ENCODE measurements at places on chromosomes 7 and 10.
A peak's percentile ranks its signal among the peaks of the same experiment; 100 is the strongest.

- DNase-seq, result no peak
Measured at GRCh38 chr7:33604056-33604455, 301.3 kb upstream of the BMPER start.

GRCh38 chr7:122304996-122305421 is 459 bp upstream of the FEZF1 start:
- no peak for DNase-seq

GRCh38 chr10:133212853-133213494 is 17.0 kb upstream of the UTF1 start:
- no peak for DNase-seq

DNA sequence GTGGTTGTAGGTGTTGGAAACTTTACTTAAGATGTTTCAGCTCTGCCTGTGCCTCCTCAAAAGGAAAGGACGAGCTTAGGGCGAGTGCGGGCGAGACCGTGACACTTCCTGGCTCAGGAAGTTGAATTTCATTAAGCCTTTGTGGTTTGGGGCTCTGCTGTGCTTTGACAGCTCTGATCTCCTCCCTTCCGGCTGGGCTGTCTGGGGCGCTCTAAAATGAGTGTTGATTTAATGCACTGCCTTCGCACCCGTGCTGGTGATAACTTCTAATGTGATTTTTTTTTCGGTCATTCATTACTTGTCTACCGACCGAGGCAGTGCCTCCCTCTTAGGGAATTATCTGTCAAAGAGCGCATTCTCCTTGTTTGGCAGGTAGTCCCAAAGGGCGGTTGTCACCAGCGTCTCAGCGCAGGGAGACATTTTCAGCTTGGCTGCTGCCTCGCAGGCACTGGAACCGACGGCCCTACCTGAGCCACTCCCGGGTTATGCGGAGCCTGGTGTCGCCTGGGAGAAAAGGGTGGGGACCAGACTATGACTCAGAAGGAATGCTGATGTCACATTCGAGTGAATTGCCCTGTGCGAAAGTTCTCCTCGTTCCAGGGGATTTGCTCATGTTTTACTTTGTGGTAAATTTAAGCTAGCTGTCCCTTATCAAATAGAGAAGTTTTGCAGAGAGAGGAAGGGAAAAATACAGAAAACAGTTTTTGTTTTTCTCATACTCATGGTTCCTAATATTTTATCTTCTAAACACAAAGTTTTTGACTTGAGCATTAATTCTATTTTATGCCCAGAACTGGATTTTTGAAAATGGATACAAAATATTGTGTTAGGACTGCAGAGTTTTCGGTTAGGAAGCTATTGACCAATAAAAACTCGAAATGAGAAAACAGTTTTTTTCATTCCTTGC is 920 bp downstream of the TES start:
- DNase-seq, result peak; percentile 92

GRCh38 chr10:82310839-82311238 is 435.8 kb downstream of the NRG3 start:
- peak; percentile 1 for DNase-seq

DNA sequence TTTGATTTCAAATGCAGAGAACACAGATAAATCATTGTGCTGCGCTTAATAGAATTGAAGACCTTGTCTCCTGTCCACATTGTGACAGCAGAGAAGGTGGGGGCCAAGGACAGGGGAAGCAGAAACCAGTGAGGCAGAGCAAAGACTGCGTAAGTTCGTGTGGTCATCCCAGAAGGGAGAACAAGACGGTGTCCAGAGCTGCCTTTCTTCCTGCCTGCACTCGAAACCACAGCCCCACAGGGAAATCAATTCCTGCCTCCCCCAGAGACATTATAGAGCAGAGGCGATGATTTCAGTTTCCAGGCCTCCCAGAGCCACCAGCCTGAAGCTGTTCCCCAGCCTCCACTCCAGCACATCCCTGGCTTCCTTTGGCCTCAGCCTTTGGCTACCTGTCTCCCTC is 39.7 kb upstream of the UCN3 start:
- no peak for DNase-seq

- no peak for DNase-seq
Measured at GRCh38 chr10:12027539-12027938, 15.1 kb downstream of the UPF2 start.

DNA sequence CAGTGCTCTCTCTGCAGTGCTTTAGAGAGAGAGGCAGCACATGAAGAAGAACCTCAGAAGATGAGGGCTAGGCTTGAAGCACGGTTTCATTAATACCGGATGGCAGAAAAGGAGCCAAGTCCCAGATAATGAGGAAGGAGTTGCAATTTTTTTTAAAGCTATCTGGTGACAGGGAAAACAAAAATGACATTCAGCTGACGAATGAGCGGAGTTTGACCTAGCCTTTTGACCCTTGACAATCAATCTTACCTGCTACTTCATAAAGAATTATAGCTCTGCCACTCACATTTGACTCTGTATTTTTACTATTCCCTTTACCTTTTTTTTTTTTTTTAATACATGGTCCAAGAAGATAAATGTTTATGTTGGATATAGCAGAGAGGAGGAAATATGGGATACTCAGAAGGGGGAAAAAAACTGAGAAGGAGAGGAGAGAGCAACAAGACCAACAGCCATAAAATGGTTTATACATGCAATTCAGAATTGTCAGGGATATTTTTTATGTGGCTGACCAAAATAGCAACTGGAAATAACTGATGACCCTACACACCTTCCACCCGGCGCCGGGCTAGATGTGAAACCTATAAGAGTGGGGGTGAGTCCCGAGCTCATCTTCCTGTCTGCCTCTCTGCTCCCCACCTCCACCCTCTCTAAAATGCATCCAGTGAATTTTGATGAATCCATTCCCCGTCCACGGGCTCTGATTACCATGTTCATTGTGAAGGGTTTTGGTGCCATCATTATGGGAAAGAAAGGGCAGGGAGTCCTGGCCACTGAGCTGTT is 274.4 kb upstream of the YAE1 start:
- DNase-seq, result no peak

DNA sequence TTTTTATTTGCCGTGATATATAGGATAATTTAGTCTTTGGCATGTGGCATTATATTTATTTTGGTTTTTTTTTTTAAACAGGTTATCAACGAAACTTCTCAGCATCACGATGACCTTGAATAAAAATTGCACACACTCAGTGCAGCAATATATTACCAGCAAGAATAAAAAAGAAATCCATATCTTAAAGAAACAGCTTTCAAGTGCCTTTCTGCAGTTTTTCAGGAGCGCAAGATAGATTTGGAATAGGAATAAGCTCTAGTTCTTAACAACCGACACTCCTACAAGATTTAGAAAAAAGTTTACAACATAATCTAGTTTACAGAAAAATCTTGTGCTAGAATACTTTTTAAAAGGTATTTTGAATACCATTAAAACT is 9.1 kb downstream of the VIM start:
- no peak for DNase-seq

DNA sequence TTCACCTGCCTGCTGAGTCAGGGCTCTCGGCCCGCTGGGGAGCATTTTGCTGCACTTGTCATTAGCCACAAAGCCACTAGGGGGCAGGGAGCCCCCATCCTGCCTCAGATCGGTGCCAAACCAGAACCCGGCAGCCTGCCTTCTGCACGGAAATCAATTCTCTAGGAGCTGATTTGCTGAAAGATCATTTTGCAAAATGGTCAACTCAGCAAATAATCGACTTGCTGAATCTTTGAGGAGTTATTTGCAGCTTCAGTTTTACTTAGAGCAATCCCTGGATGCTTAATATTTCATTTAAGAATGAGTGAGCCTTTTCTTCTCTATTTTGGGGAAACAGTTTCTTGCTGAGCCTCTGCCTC is 1.7 kb upstream of the GIMAP8 start:
- DNase-seq, result peak; percentile 86

GRCh38 chr7:101378751-101379174 is 16.1 kb downstream of the COL26A1 start:
- no peak for DNase-seq

- no peak for DNase-seq
Measured at GRCh38 chr7:72391821-72392377, 20.2 kb downstream of the CALN1 start.

DNA sequence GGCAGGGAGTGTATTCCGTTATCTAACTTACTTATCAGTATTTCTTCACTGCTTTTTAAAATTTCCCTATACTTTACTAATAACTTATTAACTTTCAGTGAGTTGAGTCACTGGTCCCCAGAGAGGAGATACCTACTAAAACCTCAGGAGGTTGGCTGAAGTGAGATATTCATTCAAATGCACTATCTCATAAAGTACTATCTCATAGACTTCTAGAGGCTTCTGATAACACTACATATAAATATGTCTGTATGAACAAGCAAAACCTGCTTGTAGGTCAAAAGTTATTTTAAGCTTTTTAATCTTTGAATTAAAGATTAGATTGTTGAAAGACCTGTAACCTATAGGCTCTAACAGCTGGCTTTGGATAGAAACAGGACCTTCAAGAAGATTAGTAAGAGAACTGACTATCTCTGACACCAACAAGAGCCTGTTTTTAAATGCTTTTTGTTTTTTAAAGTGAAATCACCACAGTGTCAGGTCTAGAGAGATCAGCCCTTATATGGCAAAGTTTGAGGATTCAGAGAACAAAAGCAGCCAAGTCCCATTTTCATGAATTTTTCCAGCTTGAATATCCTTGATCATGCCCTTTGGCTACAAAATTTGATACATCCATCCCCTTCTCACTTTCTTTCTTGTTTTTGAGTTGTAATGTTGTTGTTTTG is 242.2 kb downstream of the ARL4A start:
- DNase-seq, result no peak

DNA sequence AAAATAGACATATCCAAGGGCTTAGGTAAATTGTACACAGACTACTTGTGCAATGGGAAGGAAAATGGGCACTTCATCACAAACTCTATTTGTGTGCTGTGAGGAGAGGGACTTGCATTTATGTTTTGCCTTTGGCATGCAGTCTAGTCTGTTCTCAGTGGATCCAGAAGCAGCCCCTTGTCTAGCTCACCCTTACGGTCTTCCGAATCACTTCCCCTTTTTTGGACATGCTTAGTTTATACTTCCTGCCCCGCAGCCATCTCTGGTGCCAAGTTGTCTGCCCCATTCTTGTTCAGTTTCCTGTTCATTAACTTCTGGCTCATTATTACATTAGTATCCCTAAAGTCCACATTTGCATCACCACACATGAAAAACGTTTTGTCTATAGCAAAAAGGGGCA is 161.6 kb downstream of the NRCAM start:
- peak; percentile 76 for DNase-seq

- no peak for DNase-seq
Measured at GRCh38 chr7:2845034-2845592, 1.0 kb upstream of the GNA12 start.

DNA sequence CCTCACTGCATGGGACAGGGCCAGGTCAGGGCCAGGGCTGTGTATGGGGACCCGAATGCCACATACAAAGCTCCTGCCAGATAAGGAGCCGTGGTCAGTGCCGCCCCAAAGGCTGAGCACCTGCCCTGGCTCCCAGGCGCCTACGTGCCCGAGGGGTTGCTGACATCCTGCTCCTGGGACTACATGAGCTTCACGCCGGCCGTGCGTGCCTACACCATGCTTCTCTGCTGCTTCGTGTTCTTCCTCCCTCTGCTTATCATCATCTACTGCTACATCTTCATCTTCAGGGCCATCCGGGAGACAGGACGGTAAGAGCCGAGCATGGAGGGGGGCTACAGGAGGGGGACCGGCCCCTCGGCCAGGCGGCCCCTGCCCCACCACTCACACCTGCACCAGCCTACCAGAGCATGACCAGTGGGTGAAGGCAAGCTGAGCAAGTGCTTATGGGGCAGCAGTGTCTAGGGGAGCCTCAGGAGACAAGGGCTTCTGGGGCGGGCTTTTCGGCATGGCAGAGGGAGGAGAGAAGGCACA is 4.9 kb downstream of the OPN4 start:
- DNase-seq, result no peak

- DNase-seq, result peak; percentile 78
Measured at GRCh38 chr7:85554236-85555178, 367.7 kb upstream of the SEMA3D start.

GRCh38 chr7:105198223-105198622 is 184.2 kb downstream of the KMT2E start:
- DNase-seq, result no peak

GRCh38 chr10:4063717-4064116 is 278.7 kb upstream of the KLF6 start:
- DNase-seq, result no peak

- peak; percentile 76 for DNase-seq
Measured at GRCh38 chr10:53601260-53601875, 828.8 kb upstream of the MBL2 start.

DNA sequence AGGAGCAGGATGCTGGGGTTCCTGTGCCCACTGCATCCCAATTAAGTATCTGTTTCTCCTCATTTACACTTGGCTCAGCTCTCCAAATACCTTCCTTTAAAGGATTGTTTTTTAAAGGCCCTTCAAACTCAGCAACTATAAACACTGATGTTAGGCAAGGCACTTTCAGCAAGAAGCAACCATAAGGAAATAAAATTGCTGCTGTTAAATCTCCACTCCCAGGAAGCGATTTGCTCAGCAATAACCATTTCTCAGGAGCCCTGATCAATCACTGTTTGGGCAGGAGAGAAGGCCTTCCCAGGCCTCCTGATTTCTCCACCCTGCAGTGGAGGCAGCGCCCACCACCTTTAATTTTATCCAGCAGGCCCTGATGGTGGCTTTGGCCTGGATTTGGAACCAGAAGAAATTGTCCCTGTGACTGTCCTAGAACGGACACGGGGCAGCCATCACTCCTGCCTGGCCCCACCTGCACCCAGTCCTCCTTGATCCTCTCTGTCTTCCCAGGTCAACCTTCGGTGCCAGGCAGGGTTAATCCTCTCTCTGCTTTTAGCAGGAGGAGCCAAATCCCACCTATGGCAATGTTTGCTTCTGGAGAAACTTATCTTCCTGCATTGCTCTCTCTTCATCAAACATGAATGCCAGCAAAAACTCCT is 199.8 kb downstream of the PLXNA4 start:
- DNase-seq, result no peak

DNA sequence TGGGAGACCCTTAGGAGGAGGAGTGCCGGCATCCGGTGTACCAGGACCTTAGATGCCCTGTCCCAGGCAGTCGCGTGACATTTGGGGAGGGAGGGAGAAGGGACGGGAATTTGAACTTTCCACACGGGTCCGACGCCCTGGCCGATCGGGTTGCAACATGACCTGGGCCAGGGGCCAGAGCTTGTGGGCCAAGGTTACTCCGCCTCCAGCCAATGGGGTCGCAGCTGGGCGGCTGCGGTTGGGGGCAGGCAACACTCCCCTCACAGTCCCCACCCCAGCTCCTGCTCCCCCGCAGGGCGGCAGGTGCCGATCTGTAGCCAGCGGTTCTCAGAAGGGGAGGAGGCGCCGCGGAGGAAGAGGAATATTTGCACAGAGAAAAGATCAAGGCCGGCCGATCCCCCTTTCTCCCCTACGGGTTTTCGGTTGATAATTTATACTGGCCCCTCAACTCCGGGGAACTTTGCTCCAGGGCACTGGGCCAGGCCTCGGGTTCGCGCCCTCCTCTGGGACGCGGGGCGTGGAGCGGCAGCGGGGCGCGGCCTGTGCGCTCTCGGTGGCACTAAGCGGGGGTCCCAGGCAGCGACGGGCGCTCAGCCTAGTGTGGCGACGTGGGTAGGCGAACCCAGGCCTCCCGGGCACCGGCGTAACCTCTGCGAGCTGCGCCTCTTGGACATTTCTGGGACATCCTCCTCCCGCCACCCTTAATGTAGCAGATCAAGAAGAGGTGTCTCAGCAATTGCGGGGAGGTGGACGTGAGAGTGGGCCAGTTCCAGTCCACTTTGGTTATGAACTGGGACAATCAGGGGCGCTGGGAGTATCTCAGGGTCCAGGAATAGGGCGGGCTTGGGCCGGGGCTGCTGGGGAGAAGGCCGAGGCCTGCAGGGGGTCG is 1.2 kb downstream of the MLXIPL start:
- peak; percentile 42 for DNase-seq

GRCh38 chr7:151309311-151309710 is 32.3 kb upstream of the NUB1 start:
- DNase-seq, result peak; percentile 58

GRCh38 chr10:34327184-34327583 is 487.9 kb downstream of the PARD3 start:
- DNase-seq, result no peak

All from hematopoietic multipotent progenitor cell treated with erythropoietin and hydrocortisone succinate and interleukin-3 and kit ligand, for 4 days (in vitro differentiated cells).